ENCODE measurements at places on chromosomes 7 and 10.

DNA sequence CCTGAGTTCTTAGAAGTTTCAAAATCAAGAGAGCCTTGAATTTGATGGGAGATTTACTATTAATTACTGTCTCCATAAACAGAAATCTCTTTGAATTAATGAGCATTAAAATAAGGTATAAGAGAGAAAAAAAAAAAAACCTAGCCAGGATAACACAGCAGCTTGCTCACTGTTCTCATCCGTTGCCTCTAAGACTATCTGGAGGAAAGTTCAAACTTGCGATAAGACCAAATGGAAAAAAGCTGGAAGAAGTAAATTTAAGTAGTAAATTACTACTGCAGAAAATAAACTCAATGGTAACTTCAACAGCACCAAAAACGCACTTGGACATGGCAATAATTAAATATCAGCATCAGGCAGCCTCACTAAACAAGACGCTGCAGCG, 36.7 kb downstream of the GNA12 start:
- no peak for DNase-seq

DNA sequence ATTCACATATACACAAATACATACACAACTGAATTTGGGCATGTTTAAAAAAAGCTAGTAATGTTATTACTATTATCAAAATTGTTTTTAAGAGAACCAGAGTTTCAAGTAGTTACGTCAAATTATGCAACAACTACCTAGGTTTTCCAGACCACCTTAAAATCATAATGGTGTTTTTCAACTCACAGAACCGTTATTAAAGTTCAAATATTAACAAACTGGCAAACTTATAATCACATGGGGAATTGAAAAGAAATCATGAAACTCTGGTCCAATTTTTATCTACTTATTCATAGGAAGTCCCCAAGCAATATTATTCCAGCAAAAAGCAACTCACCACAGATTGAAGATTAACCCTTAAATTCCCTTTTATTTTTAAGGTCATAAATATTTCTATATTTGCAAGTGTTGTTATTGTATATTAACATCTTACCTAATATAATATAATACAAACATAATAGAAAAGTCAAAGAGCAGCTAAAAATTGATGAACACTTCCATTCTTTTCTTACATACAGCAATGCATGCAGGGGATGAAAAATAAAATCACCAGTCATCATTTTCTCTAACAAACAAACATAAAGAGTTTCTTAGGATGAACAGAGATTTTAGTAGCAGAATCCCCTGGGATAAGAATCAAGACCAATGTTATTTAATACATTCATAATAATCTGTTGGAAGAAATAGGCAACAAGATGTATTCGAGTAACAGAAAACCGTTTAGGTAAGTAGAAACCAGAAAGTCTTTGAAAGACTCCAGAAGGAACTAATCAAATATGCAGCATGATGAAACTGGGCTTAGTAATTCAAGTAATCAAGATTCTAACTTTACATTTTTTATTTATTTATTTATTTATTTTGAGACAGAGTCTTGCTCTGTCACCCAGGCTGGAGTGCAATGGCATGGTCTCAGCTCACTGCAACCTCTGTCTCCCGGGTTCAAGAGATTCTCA, 391.1 kb downstream of the PARD3 start:
- DNase-seq, result no peak

DNA sequence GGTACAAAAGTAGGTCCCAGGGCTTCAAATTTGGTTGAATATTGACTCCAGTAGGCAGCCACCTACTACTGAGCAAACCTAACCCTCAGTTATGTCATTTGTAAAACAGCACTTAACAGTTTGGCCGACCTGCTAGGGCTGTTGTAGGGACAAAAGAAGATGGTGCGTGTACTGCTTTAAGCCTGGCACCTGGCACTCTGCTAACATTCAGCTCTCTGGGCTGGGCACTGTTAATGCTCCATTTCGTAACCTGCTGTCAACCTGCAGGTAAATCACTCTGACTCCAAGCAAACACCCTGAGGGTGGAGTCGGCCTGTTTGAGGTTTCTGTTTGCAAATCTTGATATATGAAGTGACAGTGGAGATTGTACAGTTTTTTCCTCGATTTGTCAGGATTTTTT, 7.2 kb downstream of the ZKSCAN1 start:
- no peak for DNase-seq

DNA sequence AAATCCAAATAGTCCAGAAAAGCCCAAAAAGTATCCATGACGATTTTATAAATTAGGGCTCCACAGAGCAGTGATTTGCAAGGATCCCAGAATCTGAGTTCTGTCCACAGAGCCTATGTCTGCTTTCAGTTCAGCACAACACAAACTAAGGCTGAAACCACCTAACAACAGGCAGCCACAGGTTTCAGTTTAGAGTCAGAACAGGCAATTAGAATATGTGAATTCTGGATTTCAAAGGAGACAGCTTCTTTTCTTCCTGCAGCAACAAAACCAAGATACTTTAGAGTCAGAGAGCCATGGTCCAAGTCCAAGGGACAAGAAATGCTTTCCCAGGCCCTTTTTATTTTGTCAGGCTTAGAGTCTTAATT, 23.6 kb downstream of the IFIT3 start:
- no peak for DNase-seq

DNA sequence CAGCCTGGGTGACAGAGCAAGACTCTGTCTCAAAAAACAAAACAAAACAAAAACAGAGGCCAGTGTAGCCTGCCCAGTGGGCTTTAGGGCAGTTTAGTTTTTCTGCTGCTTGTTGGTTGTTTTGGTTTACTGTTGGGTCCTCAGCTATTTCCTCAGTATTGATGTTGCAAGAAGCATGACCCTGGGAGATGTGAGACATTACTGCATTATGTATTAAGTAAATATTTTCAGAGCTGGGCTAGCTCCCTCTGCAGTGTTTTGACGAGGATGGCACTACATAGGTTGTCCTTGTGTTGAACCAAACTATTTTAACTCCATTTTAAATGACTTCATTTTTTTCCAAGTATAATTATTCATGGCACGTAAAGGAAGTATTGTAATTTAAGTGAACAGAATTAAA, 4.8 kb downstream of the AKAP9 start:
- peak; percentile 49 for DNase-seq

DNA sequence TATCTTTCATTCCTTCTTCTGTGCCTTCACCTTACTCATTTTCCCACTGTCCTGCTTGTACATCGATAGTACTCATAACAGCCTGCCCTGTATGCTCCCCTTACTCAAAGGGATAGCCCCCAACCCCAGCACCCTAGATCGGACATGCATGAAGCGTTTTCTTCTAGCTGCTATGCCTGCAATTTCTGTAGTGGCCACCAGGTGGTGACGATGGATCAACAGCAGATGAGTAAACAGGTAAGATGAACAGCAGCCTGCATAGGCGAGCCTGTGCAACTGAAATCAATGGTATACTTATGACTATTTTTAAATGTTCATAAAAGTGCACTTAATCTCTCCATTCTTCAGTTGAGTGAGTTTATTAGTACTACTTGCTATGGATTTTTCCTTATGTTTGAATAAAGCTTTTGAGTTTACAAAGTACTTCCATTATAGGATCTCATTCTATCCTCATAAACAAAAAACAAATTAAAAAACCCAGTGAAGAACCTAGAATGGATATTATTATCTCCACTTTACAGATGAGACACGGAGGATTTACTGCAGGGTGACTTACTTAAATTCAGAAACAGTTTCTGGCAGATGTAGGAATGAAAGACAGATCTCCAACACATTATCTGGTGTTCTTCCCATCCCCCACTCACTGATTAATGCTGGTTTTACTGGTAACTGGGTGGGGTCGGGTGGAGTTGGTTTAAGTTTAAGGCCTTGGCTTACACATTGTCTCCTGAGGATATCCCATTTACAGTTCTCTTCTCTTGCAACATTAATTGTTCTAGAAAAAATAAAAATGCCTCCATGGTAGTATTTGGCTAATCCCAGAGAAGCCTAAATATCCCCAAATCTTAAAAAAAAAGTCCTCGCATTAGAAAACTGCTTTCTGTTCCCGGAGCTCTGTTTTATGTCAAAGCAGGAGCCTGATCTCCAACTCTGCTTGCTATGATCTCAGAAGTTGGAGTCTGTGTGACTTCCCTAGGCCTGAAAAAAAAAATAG, 222.1 kb downstream of the GLI3 start:
- DNase-seq, result no peak

GRCh38 chr10:45404087-45404769, 30.2 kb downstream of the ALOX5 start:
- DNase-seq, result no peak

- DNase-seq, result no peak
These were observed 28.6 kb downstream of the MRPL32 start for GRCh38 chr7:42960762-42961161.

- no peak for DNase-seq
These were observed 116.0 kb downstream of the CDCA7L start for GRCh38 chr7:21829731-21830130.

GRCh38 chr10:43928425-43928968, 279.8 kb upstream of the ZNF32 start:
- no peak for DNase-seq

DNA sequence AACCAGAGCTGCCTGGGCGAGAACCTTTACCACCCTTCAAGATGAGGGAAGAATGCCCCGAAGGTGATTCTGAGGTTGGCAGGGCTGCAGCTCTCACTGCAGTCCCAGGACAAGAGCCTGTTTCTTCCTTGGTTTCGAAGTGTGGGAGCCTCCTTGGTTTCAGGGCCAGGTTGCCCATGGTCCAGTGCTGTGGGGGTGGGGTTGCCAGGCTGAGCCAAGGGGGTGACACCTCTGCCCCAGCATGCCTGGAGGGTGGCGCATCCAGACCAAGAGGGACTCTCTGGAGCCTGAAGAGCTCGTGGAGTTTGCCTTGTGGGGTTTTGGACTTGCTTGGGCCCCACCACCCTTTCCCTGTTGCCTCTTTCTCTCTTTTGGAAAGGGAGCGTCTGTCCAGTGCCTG, 41.3 kb downstream of the WDR37 start:
- DNase-seq, result no peak

- no peak for DNase-seq
These were observed 32.4 kb downstream of the CCSER2 start for GRCh38 chr10:84360637-84361365.

DNA sequence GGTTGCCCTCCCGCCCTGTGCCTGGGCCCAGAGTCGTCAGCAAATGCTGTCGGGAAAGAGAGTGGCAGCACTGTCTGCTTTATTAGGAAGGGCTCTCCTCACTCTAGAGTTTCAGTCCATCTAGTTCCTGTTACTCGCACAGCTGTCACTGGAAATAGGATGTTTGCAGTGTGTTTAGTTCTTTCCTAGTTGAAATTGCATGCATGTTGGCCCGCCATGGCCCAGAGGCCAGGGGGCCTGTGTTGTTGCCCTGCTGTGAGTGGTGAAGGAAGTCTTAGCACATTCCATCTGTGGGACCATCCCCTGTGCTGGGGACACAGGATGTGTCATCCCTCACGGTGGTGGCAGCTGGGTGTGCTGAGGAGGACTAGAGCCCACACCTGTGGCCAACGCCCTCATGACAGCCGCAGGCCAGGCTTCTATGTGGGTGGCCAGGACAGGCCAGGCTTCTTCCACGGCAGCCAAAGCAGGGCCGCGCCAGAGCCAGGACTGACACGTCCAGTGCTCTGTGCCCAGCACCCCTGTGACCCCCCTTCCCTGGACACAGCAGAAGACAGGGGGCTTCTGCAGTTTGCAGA, 45.4 kb downstream of the ZNF467 start:
- DNase-seq, result no peak

GRCh38 chr7:20494566-20494965, 120.9 kb upstream of the ABCB5 start:
- no peak for DNase-seq

GRCh38 chr7:75892634-75893272, 13.9 kb downstream of the RHBDD2 start:
- no peak for DNase-seq

GRCh38 chr7:43769281-43769680, 10.8 kb downstream of the BLVRA start:
- DNase-seq, result no peak

GRCh38 chr7:18445483-18445882, 50.1 kb upstream of the HDAC9 start:
- no peak for DNase-seq

DNA sequence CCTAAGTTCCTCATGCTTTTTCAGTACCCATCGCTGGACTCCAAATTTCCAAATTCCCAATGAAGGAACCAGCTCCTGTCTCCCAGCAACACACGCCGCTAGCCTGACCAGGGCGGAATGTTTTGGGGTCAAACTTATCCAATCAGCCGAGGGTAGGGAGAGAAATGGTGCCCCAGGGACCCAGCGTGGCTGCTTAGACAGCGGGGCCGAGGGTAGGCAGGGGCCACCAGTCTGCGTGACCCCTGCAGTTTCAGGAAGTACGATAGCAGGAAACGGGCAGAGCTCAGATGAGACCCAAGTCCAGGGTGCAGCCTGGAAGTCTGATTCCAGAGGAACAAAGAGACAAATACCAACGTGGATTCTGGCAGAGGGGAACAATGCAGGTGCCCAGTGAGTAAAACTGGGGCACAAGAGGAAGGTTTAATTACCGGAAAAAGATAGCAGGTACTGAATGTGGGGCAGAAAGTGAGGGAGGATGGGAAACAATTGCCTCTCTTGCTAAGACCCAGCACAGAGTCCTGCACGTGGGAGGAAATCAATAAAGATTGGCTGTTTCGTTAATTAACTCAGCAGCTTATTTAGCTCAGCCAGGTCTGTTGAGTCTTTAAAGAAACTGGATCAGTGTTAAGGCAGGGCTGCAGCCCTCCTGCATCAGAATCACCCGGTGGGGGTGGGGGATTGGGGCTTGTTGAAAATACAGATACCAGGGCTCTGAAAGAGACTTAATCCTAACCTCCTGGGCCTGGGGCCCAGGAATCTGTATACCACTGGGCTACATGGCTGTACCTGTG, 50.4 kb upstream of the NFE2L3 start:
- no peak for DNase-seq

- DNase-seq, result no peak
These were observed 115.3 kb downstream of the DGKI start for GRCh38 chr7:137731436-137731835.

DNA sequence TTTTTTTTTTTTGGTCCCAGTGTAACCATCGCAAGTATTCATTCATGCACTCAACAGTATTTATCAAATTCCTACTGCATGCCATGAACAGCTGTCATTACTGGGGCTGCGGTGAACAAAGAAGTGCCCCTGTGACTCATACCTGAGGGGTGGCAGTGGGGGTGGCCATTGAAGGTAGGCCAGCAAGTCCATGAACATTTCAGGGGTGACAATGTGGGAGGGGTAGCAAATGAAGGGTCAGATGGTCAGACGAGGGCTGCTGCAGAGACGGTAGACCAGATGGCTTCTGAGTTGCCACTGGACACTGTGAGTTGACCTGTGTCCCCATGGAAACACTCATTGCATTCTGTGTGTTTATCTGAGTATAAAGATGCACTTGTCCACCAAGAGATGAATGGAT, 92.5 kb upstream of the PITRM1 start:
- no peak for DNase-seq

DNA sequence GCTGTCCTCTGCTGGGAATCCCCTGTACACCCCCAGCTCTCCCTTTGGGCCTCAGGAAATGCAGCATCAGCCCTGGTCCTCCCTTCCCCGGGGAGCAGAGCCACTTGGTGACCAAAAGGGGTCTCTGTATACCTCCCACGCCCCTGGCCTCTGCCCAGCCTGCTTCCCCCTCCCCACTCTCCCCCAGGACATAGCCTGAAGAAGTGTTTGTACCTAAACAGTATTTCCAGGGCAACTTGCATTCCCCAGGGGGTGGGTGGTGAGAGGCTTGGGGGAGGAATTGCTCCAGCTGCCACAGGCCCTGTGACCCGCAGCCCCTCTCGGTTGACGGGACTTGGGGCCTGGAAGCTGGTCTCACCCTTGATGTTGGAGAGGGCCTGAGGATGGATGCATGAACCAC, 39.3 kb downstream of the TMEM270 start:
- DNase-seq, result no peak
